Natural killer cell treated with Interleukin-12 subunit alpha and Interleukin-12 subunit beta and Interleukin-15 and Interleukin-18, amount 100 ng/mL, for 72 hours (primary cell): ENCODE measurements at places on chromosomes 7 and 10. TPM values are rescaled to one million over a fixed set of nuclear protein-coding genes. Genes with fewer than 3 reads are reported as not detected.

DNA sequence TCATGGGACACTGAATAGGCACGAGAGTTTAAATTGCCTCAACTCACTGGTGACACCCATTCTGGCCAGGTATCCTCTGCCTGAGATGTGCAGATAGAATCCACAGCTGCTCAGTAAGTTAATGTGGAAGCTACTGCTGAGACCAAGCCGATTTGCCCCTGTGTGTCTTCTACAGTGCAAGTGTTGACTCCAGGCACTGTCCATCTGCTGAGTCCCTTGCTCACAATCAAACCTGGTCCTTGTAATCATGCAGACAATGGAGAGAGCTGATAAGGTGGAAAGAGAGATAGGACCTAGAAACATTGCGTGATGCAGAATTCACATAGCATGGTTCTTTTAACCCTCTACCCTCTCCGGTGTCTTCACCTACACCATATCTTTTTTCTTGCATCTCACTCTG lies 101.4 kb downstream of the ITGB8 start:
- no peak overlapping the region for H3K27ac ChIP-seq
- no peaks in the 10 kb centered on the region for H3K4me1 ChIP-seq
- H3K36me3 ChIP-seq = no peaks in the 10 kb centered on the region
- no peaks in the 10 kb centered on the region for H3K27me3 ChIP-seq
- H3K4me3 ChIP-seq = no peak overlapping the region

DNA sequence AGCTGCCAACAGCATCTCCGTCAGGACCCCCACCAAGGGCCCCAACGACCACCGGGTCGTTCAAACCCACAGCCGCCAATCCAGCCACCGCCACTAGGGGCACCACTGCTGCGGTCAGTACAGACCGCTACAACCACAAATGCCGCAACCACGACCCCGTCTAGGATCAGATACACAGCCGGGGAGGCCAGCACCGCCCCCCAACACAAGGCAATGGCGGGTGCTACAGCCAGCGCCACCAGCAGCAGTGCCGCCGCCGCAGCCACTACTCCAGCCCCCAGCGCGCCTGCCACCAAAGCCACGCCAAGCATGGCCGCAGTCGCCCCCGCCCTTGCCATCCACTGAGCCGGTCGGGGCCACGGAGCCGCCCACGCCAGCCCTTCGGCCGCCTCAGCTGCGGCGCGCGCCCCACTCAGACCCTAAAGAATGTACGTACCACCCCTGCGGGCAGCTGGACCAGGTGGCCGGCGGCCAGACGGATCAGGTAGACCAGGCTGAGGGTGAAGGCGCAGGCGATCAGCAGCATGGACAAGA lies 473 bp downstream of the CYP51A1 start:
- peaks cover 27% of the 10 kb centered on the region for H3K4me1 ChIP-seq
- peak overlapping the region; percentile 93 for H3K4me3 ChIP-seq
- no peaks in the 10 kb centered on the region for H3K27me3 ChIP-seq
- peak; percentile 80 for DNase-seq
- H3K36me3 ChIP-seq = peaks cover 16% of the 10 kb centered on the region

- H3K27ac ChIP-seq = peak overlapping the region; percentile 97
- H3K36me3 ChIP-seq = peaks cover 24% of the 10 kb centered on the region
- H3K27me3 ChIP-seq = no peaks in the 10 kb centered on the region
- H3K4me1 ChIP-seq = peaks cover 35% of the 10 kb centered on the region
- H3K4me3 ChIP-seq = peak overlapping the region; percentile 86
- no peak for DNase-seq
Measured at GRCh38 chr7:100875356-100875751, 451 bp downstream of the SRRT start.

DNA sequence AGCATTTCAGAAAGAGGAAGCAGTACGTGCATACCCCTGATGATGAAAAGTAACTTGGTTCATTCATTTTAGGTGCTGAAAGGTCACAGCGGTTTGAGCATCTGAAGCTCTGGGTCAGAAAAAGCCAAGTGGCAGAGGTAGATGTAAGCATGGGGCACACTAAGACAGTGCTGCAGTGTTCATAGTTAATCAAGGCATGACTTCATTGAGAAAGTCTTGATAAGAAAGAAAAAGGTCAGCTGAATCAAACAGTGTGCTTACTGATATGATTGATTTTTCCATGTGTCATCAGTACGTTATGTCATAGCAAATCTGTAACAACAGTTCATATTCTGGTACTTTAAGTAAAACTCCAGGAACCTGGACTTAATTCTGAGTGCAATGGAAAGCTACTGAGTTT lies 107.7 kb upstream of the PCLO start:
- DNase-seq = no peak
- H3K4me3 ChIP-seq = no peak overlapping the region
- no peak overlapping the region for H3K27ac ChIP-seq
- H3K27me3 ChIP-seq = no peaks in the 10 kb centered on the region
- no peaks in the 10 kb centered on the region for H3K36me3 ChIP-seq

DNA sequence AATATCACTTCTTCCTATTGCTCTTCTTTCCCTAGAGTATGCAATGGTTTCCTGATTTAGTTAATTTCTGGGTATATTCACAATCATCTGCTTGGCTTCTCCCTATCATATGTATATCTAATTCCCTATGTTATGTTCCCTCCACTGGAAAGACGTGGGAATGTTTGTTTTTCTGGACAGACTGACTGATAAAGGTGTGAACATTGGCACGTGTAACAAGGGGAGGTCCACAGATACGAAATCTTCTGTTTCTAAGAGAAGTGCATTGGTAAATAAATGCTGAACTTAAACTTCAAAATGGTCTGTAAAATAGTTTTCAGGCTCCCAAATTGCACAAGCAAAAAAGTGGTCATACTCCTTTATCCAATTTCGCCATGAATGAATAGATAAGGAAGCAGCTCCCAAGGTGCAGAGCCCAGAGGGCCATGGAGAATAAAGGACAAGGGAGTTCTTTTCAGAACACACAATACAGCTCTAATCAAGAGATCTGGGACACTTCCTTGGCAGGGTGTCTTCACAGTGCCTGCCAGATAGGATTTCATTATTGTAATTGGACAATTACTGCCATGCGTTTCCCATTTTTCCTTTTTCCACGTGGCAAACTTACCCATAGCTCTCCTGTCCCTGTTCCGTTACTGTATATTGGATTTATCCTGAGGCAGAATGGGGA lies 141.9 kb downstream of the RNF133 start:
- no peaks in the 10 kb centered on the region for H3K4me1 ChIP-seq
- DNase-seq = no peak
- no peak overlapping the region for H3K27ac ChIP-seq
- H3K36me3 ChIP-seq = no peaks in the 10 kb centered on the region
- no peak overlapping the region for H3K4me3 ChIP-seq
- H3K27me3 ChIP-seq = no peaks in the 10 kb centered on the region

GRCh38 chr7:8434290-8435002 lies 1.0 kb downstream of the NXPH1 start:
- H3K27ac ChIP-seq = no peak overlapping the region
- peaks cover 50% of the 10 kb centered on the region for H3K27me3 ChIP-seq
- peaks cover 7% of the 10 kb centered on the region for H3K36me3 ChIP-seq

DNA sequence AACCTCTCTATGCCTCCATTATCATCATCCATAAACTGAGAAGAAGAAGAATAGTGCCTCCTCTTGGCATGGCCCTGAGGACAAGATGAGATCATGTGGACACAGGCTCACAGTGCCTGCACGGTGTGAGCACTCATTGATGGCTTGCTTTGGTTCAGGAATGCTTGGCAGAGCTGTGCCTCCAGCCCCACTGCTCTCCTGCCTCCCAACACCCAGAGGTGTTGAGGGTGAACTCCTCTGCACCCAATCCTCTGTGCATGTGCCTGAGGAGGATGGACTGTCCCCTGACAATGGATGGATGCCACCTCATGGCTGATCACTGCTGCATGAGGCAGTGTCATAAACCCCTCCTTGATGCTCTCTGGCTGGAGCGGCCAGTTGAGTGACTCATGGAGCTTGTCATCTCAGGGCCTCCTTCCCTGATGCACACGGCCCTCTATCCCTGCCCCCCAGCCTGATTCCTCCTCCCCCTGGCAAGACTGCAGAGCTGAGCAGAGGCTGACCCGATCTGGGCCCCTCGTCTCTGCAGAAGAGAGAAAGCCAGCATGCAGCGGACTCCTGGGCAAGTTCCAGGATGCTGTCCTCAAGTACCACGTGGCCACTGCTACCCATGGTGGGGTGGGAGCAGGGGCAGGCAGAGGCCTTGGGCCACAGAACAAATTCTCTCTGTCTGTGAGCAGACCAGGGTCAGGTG lies 136.3 kb downstream of the KCNMA1 start:
- no peaks in the 10 kb centered on the region for H3K4me1 ChIP-seq
- no peak for DNase-seq
- no peak overlapping the region for H3K4me3 ChIP-seq

- H3K4me3 ChIP-seq = no peak overlapping the region
- H3K27ac ChIP-seq = no peak overlapping the region
- no peak for DNase-seq
- H3K27me3 ChIP-seq = no peaks in the 10 kb centered on the region
- H3K4me1 ChIP-seq = peaks cover 13% of the 10 kb centered on the region
Measured at GRCh38 chr7:156954941-156955340, 5.4 kb downstream of the NOM1 start.

DNA sequence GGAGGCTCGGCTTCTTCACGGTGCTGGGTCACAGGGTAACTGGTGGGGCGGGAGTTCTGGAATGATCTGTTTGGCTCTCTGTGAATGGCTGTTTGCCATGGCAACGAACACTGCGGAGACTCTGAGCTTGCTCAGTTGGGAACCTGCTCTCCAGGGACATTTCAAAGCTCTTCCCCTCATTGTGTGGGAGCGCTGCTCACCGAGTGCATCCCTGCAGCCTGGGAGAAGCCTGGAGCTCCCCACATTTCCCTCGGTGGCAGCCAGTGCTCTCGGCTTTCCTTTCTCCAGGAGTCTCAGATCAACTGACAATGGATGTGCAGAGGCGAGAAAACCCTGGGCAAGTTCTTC lies 57.6 kb upstream of the CACUL1 start:
- H3K4me3 ChIP-seq = no peak overlapping the region
- H3K36me3 ChIP-seq = no peaks in the 10 kb centered on the region
- H3K4me1 ChIP-seq = no peaks in the 10 kb centered on the region
- H3K27me3 ChIP-seq = no peaks in the 10 kb centered on the region
- H3K27ac ChIP-seq = no peak overlapping the region

DNA sequence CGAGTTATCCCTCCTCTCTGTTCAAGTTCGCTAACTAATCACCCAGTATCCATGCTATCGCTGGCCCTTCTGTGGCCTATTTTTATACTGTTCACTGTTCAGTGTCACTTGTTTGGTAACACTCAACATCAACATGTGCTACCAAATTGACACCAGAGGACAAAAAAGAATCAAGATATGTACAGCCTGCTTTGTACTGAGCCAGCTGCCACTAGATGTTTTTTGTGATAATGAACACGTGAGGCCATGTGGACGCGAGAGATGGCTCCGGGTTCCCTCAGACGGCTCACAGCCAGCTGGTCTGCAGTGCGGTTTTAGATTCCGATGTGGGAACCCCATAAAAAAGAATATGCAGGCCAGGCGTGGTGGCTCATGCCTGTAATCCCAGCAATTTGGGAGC lies 21.2 kb downstream of the CAV1 start:
- DNase-seq = no peak
- H3K4me1 ChIP-seq = no peaks in the 10 kb centered on the region
- no peaks in the 10 kb centered on the region for H3K36me3 ChIP-seq
- H3K27ac ChIP-seq = no peak overlapping the region
- no peak overlapping the region for H3K4me3 ChIP-seq
- peaks cover 19% of the 10 kb centered on the region for H3K27me3 ChIP-seq

Gene ARHGAP19
- total RNA-seq = 40.2 TPM

Gene FAM20C
- total RNA-seq = 0.98 TPM

Gene TDRD1
- not detected for total RNA-seq

Gene HOXA2
- not detected for total RNA-seq

Gene TUBAL3
- total RNA-seq = 0.19 TPM

Gene ABCB4
- total RNA-seq = 0.69 TPM

Gene OPN4
- total RNA-seq = not detected

Gene PITRM1
- total RNA-seq = 99.9 TPM

Gene CALU
- 46.3 TPM for total RNA-seq

Gene CFAP70
- total RNA-seq = 0.50 TPM

Gene NPC1L1
- not detected for total RNA-seq

Gene PNLIPRP2
- total RNA-seq = not detected

Gene DBNL
- total RNA-seq = 173 TPM

Gene UFSP1
- total RNA-seq = 6.0 TPM
